ENCODE measurements at places on chromosomes 5 and 9.

DNA sequence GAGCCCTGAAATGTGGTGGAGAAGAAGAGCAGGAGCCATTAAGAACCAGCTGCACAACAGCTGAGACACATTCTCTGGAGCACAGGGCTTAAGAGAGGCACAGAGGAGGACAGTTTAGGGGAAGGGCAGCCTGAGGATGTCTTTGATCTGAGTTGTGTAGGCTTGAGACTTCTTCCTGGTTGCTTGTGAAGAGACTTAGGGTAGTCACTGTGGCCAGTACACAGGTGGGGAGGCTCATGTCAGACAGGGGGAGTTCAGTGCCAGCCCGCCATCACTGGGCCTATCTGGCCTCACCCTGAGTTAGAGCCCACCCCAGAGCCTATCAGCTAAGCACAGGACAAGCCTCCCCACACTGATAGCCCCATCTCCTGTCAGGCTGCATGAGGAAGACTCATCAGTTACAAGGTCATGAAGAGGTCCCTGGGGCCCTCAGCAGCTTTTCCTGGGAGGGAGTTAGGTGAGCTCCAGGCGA lies 19.8 kb downstream of the SLC22A4 start:
- DNase-seq: no peak

DNA sequence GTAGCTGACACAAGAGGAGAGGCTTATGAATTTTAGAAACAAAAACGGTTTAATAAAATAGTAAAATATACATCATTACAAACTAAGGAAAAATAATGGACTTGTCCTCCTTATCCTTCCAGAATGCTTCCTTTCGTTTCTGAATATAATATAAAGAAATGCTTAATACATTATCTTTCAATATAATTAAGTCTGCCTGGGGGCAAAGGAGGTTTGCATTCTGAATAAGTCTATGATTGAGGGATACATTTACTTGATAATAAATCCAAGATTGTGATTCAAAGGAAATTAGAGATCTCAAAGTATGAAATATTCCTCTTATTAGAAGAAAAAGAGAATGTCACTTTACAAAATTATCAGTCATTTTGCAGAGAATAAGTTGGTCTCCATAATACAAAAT lies 386.5 kb downstream of the SPATA31D1 start:
- no peak for DNase-seq

DNA sequence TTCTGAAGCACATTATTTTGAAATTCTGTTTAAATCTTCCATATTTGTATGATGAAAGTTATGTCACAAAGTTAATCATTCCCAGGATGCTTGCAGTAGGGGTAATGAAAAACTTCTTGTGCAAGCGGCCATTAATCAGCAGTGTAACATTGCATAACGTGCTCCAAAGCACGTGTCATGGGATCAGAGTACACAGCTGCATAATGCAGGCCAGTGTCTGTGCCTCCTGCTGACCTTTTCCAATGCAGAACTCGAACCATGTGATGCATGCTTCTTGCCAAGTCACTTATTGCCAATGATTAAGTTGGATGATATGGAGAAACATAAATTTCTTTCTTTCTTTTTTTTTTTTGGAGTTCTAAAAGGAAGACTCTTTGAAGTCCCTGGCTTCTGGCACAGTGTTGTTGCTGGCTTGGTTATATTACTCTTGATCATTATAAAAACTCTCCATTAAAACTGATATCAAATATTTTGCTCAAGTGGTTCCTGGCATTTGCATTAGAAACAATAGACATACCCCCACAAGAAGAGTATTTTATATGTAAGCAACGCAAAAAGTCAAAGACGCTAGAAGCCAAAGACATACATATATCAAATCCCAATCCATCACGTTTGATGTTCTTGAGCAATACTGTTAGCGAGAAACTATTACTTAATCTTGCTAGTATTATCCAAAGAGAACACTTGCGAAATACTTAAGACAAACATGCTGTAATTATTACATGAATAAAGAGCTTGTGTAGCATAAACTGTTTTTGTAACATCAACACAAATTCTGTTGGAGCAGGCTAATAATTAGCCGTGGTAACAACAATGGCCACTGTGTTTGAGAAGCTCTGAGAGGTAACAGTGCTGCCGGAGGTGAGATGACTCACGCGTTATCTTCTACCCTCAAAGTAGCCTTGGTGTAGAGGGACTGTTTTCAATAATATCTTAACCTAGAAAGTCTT lies 164.2 kb downstream of the AUH start:
- DNase-seq: peak; percentile 99

- no peak for DNase-seq
Measured at GRCh38 chr9:14062586-14063221, 251.2 kb downstream of the NFIB start.

DNA sequence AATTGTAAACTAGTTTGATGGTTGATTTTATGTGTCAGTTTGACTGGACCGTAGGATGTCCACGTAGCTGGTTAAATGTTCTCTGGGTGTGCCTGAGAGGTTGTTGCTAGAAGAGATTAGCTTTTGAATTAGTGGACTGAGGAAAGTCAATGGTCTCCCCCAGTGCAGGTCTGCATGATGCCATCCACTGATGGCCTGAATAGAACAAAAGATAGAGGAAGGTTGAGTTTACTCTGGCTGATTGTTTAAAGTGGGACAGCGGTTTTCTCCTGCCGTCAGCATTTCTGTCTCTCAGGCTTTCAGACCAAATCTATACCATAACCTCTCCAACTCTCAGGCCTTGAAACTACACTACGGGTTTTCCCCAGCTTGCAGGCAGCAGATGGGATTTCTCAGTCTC lies 899.2 kb upstream of the WWC1 start:
- DNase-seq: no peak

Data from large intestine (tissue), 12 donors.